ENCODE measurements at places on chromosomes 5 and 9.

GRCh38 chr5:180438785-180439780 lies 55.1 kb upstream of the CNOT6 start:
- DNase-seq = no peak

DNA sequence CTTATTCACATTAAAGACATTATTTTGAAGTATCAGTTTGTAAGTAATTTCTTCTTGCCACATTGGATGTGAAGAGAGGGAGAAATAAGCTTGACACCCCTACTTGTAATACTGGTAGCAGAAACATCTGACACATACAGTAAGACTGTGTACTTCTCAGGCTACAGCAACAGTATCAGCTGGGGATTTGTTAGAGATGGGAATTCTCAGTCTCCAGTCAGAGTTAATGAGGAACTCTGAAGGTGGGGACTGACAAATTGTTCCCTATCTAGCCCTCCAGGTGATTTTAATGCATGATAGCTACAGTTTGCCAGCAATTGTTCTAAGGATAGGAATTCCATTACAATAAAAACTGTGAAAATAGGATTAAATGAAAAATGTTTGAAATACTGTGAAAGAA lies 524.8 kb downstream of the PRR16 start:
- DNase-seq = no peak

DNA sequence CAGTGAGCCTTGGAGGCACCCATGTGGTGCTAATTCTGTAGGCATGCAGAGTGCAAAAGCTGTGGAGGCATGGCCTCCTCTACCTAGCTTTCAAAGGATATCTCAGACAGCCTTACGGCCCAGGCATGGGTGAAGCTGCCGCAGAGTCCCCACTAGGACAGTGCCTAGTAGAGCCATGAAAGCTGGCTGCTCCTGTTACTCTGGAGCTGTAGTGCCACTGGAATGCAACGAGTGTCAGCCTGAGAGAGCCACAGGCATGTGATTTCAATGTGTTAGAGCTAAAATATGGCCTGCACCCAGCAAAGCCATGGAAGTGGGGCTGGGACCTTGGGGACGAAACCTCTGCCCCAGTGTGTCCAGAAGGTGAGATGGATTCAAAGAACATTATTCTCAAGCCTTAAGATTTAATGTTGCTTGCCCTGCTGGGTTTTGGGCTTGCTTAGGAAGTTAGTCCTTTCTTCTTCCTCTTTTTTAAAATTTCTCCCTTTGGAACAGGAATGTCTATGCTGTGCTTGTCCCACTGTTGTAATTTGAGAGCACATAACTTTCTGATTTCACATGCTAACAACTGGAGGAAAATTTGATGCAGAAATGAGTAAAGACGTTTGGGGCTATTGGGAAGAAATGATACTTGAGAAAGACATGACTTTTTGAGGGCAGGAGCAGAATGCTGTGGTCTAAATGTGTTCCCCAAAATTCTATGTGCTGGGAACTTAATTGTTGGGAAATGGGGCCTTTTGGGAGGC lies 298.4 kb downstream of the PSAT1 start:
- no peak for DNase-seq

DNA sequence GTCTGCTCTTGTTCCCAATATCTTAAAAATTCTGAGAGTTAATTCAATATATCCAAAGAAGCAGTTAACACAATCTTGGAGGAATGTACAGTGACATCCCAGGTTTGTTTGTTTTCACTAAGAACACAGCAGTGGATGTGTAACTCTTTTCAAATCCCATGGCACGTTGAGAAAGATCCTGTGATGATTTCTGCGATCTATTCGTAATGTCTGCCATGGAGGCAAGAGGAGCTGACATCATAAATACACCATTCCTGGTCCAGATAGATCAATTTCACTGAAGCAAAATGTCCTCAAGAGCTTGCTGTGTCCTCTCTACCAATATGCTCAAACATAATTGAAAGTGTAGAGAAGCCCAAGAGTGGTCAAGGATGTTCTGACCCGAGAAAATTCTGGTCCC lies 252.8 kb upstream of the TRIM32 start:
- DNase-seq = no peak

DNA sequence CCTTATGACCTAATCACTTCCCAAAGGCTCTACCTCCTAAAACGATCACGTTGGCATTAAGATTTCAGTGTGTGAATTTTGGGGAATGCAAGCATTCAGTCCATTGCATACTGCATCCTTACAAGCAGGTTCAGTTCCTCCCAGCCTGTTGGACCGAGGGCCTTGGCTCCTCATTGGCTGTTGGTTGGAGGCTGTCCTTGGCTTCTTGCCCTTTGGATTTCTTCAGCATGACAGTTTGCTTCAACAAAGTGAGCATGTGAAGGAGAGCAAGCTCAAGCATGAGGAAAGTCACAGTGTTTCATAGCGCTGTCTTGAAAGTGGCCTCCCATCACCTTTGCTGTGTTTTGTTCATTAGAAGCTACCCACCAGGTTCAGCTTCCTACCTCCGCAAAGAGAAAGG lies 109.5 kb downstream of the GADD45G start:
- no peak for DNase-seq

GRCh38 chr5:91176288-91177016 lies 206.7 kb downstream of the ARRDC3 start:
- no peak for DNase-seq
